ENCODE measurements at places on chromosomes 16 and 17. TPM values are rescaled to one million over a fixed set of nuclear protein-coding genes. Genes with fewer than 3 reads are reported as not detected.

DNA sequence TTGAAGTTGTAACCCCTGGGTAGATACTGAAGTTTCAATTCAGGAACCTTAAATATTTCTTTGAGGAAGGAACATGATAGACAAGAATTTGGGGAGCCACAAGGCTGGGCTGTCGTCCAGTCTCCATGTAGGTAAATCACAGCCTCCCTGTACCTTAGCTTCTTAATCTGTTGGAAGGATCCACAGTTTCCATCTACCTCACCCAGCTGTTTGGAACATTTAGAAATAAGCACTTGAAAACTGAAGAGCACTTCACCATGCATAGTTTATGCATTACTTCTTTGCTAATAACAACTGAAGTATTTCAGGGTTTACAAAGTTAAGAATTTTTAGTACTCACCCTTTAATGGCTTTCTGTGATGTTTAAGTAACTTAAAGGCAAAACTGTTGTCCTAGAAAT lies 17.2 kb downstream of the TXNDC11 start:
- DNase-seq, result no peak

GRCh38 chr16:73095885-73096421 lies 48.0 kb upstream of the ZFHX3 start:
- no peak for DNase-seq

- DNase-seq, result no peak
Measured at GRCh38 chr16:68718590-68718989, 18.5 kb upstream of the CDH1 start.

HBQ1 gene
- total RNA-seq, result 0.28 TPM

GRCh38 chr17:36623281-36623680 lies 21.9 kb downstream of the MRM1 start:
- no peak for DNase-seq

MYH2 gene
- not detected for total RNA-seq

GRCh38 chr17:329784-330420 lies 22.7 kb downstream of the RPH3AL start:
- no peak for DNase-seq

GRCh38 chr17:73697872-73698271 lies 53.6 kb upstream of the SDK2 start:
- DNase-seq, result no peak

DNA sequence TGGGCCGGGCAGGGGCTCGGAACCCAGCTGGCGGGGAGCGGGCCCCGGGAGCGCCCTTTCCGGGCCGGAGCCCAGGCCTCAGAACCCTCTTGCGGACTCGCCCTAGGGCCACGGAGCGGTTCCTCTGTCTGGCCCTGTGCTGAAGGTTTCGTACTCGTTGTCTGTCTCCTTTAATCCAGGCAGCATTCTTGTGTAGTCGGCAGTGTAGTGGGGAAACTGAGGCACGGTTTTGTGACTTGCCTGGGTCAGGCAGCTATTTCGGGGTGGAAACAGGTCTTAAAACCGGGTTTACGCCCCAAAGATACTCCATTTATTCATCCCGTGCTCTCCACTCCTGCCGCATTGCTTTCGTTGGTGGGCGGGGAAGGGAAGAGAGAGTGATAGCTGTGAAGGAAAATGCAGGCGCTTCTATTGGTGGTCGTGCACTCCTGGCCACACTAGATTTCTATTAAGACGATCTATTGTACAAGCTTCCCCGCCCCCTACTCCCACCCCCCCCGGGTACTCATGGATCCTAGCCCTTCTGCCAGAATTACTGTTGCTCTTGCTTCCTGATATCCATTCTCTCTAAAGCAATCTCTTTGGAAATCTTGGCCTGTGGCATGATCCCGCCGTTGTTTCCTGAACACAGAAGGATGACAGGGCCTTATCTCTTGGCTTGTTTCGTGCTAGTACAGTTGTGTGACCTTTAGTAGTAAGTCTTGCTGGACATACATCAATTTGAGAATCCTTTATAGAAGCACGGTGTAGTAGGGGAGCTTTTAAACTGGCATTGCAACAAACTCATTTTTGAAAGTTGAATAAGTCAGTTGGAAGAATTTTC lies 751 bp downstream of the DCAF7 start:
- peak; percentile 21 for DNase-seq

APOBR gene
- total RNA-seq, result not detected

GPRC5C gene
- total RNA-seq, result 9.3 TPM

GLIS2 gene
- 5.3 TPM for total RNA-seq

KRT39 gene
- not detected for total RNA-seq

DNA sequence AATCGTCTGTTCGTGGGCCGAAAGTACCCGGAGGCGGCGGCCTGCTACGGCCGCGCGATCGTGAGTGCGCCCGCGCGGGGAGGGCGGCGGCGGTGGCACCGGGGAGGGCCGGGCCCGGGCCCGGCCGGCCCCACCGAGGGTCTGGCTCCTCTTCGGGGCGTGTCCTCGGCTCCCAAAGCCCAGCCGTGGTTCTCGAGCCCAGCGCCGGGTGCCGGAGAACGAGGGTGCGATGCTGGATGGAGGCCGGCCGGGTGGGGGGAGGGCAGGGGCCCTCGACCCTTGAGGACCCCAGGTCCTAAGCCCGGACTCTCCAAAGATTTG lies 375 bp downstream of the STUB1 start:
- peak; percentile 15 for DNase-seq

DNA sequence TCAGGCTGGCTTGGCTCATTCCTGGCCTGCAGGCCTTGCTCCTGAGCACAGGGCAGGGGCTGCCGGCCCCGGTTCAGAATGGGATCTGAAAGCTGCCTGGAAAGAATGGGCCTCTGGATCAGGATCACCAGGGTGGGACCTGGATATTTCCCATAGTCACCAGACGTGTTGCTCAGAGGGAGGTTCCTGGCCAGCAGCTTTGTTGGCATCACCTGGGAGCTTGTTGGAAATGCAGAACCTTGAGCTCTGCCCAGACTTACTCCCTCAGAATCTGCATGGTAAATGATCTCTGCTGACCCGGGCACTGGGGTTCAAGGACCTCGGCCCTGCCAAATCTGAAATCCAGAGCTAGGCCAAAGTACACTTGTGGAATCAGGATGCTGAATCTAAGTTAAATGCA lies 29.5 kb upstream of the MED9 start:
- no peak for DNase-seq

DNA sequence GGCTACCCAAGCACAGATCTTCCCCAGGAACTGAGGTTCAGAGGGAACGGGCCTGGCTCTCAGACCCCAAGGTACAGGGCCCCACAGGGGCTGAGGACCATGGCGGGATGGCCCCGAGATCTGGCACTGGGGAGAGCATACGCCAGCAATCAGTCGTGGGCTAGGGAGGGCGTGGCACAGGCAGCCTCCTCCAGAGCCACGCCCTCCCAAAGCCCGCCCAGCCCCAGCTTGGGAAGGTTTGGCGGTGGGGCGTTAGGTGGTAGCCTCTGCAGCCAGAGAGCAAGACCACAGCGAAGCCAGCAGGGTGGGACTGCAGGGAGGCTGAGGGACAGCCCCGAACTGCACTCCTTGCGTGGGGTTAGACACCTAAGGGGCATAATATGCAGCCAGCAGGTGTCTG lies 11.6 kb downstream of the WNT9B start:
- no peak for DNase-seq

C16orf74 gene
- 94.7 TPM for total RNA-seq

ASPHD1 gene
- total RNA-seq, result 2.1 TPM

ARL4D gene
- total RNA-seq, result 21.9 TPM

- DNase-seq, result peak; percentile 2
Measured at GRCh38 chr17:67992548-67993152, 3.6 kb downstream of the C17orf58 start.

RPGRIP1L gene
- 9.8 TPM for total RNA-seq

DNA sequence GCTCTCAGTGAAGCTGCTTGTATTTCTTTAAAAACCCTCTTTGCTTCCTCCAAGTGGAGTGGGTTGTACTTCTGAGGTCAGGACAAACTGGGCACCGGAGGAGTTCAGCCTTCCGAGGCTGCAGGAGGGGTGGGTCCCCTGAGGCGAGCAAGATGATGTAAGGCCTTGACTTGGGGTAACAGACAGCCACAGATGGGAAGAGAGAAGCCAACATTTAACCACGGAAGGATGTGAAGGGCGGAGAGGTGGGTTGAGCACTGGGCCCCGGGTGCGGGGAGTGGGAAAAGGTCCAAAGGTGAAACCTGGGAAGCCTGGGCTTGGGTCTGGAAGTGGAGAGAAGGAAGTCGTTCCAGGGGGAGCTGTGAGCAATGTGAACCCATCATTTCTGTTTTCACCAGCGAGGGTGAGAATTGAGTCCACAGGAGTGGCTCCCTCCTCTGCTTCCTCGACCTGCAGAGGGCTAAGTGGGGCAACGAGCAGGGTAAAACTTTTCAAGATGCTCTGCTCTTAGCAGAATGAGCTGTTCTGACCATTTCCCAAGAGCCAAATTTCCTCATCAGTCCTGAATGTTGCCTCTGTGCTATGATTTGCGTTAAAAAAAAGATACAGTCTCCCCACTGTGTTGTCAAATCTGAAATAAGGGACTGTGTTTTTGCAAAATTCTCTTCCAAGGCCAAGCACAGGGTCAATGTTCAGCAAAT lies 137.7 kb upstream of the CRHR1 start:
- no peak for DNase-seq

DNA sequence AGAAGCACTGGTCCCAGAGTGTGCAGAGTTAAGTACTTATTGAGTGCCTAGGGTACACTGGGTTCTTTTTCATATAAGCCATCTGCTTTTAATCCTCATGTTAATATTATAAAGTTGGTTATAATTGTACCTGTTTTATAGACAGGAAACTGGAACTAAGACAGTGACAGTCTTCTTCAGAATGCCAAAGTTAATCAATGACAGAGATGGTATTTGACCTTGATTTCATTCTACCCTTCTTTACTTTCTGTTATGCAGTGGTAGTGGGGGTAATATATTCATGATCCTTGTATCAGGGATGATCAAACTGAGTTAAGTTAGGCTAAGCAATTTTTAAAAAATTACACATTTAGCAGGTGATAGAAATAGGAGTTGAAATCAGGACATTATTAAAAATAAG lies 108.6 kb upstream of the GOT2 start:
- DNase-seq, result no peak

PRSS21 gene
- 5.6 TPM for total RNA-seq

CCDC200 gene
- total RNA-seq, result not detected

DNA sequence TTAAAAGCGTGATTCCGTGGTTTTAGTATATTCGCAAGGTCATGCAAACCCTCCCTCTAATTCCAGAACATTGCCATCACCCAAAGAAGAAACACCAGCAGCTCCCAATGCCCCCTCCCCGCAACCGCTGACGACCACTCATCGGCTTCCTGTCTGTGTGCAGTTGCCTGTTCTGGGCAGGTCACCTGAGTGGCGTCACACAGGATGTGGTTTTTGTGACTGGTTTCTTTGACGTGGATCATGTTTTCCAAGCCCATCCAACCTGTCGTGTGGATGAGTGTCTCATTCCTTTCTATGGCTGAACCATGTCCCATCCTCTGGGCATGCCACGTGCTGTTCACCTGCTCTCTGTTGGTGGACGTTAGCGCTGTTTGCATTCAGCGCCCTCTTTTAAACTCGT lies 8.2 kb upstream of the ATP2C2 start:
- DNase-seq, result peak; percentile 61

KRT24 gene
- total RNA-seq, result 0.07 TPM

GAST gene
- 0.37 TPM for total RNA-seq

DNA sequence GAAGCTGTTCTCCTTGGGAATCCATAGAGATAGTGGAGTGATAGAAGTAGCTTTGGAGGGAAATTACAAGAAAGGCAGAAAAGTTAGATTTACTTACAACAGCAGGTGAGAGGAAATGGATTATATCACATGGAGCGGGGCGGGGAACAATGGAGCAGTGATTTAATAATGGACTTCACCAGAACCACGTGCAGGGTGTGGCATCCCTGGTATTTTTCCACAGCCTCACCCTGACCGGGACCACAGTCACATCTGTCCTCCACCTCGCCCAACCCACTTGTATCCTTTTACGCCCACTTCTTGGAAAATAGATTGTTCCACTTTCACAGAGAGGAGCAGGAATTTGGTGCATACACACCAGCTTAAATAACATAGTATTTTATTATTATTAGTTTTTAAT lies 15.9 kb upstream of the CYB5B start:
- DNase-seq, result no peak

HS3ST2 gene
- 32.4 TPM for total RNA-seq

DNA sequence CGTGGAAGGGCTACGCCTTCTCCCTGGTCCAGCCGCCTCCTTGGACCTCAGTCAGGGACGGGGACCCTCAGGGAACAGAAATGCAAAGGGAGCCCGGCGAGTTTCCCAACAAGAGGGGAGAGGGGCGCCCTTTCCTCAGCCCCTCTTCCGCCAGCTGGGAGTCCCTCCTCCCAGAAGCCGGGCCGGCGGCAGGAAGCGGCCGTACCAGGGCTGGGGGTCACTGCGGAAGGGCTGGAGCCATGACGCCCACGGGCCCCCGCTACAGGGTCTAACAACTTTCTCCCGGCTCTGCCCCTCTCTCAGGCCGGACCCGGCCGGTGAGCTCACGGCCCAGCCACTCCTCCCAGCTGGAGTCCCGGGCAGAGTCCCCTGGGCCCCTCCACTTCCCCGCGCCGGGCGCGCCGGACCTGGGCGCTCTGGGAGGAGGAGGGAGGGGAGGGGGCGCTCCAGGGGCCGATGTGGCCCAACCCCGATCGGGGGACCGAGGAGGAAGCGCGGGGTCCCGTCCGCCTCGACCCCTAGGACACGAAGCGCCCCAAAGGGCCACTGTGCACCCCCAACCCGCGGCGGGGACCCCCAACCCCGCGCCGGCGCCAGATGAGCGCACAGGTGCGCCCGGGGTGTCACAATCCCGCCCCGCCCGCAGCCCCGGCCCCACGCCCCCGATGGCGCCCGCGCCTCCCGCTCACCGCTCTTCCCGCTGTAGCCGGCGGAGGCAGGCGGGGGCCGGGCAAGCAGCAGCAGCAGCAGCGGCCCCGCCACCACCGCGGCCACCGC lies 578 bp downstream of the PGAP6 start:
- no peak for DNase-seq

VTN gene
- total RNA-seq, result not detected

DNA sequence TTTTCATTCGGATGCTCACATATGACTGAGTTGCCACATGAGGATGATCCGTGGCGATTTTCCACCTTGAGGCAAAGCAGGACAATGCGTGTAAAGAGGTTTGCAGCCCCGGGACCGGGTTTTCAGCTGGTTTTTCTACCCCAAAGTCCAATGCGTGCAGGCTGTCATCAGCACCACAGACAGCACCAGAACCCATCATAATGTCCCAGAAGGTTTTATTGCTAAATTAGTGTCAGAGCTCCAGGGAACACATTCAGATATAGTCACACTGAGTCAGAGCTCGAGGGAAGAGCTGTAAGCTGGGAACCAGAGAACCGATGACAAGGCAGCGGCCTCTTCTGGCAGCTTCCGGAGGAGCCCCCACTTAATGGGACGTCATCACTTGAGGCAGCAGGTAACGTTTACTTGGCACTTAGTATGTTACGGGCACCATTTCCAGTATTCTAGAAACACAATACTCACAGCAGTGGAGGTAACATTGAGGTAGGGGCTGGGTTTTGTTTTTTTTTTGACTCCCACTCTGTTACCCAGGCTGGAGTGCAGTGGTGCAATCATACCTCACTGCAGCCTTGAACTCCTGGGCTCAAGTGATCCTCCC lies 8.9 kb upstream of the NAGPA start:
- no peak for DNase-seq

ITGA2B gene
- total RNA-seq, result 0.37 TPM

Data from foreskin keratinocyte (primary cell).